ENCODE measurements at places on chromosomes 2 and 18.

DNA sequence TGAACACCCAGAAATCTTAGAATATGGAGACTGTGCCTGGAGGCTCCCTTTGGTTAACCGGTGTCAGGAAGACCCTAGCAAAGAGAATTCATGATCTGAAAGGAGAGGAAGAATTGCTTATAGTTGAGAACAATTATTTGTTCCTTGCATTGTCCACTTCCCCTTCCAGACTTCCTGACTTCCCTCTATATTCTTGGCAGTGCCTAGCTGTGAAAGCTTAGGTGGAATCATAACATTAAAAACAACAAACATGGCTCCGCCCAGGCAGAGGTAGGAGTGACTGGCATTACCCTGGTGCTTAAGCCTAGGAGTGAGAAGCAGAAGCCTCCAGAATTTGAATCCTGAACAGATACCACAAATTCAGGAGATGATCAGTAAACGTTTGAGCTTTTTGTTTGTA, 1.9 kb downstream of the TTL start:
- DNase-seq: no peak

DNA sequence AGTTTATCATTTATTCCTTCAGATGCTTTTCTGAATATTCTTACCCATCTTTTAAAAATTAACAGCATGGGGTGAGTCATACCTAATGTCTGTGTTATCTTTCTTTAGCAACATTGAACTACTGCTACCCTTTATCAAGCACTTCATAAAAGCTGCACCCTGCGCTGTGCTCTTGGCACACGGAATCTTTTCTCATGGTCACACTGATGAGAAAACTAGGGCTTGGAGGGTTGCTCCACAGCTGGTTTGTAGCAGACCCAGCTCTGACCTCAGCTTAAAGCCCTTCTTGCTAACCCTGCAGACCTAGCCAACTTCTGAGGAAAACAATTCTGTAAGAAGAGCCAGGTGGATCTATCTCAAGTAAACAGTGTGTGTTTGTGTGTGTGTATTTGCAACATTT, 106.3 kb downstream of the RNF144A start:
- DNase-seq: no peak

DNA sequence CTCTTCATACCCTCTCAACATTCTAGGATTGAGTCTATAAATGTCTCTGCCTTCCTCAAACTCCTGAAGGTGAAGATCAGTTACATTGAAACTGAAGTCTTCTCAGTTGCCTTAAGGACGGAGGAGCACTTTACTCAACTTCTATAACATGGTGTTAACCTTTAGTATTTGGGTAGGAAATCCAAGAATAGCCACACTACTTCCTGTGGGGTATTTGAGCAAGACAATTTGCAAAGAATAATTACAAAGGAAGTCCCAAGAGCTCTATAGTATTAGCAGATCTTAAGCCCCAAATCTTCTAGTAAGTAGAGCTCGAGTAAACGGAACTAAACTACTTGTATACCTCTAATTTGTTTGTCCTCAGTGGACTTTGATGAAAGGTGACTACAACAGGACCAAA, 80.9 kb downstream of the SP100 start:
- no peak for DNase-seq

- DNase-seq: no peak
These were observed 17.5 kb downstream of the GPR55 start for GRCh38 chr2:230907361-230908091.

DNA sequence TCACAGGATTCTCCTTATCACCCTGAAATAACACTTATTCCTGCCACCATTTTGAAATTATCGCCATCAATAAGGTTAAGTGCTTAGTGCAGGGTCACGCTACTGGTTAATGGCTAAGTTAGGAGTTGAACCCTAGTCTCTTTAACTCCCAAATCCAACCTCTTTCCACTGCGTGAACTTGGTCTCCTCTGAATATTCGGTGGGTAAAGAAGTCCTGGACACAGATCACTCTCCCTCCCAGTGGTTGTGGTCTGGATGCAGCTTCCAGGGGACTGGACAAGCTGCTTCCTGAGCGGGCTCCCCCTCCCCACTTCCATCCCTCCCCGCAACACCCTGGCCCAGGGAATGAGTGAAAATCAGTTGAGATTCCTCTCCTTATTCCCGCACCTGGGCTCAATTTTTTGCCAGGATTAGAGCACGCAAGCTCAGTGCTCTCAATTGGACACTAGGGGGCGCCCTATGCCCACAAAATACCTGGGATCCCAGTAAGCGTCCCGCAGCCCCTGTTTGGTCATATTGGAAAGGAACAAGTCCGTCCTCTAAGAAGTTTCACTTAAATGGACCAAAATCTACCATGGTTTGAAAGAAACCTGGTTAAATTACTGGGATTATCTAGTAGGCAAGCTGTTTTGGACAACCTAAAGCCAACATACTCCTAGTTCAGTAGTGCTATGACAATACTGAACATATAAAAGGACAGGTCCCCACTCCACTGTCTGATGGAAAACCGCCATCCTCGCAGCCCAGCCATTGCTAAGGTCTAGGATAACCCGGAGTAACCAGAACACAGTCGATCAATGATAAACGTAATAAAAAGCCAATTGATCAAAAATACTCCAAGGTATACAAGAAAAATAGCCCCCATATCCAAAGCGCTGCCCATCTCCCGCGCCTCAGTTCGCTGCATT, 40.4 kb downstream of the DHRS9 start:
- peak; percentile 61 for DNase-seq

DNA sequence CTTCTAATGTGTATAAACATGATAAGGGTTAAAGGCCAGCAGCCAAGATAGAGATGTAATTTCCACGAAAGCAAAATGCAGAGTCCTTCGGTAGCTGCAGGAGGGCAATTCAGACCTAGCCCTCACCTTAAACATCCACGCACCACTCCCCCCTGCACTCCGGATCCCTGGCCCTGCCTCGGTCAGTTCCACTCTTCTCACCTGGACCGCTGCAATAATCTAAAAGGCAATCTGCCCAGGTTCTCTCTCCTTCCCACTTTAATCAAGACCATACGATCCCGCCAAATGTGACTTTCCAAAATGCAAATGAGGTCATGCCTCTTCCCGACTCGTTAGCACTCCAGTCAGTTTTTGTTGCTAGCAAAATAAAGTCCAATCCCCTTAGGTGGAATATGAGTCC, 485.2 kb downstream of the EIPR1 start:
- DNase-seq: no peak

GRCh38 chr2:181682026-181682789, 1.9 kb upstream of the NEUROD1 start:
- DNase-seq: no peak

DNA sequence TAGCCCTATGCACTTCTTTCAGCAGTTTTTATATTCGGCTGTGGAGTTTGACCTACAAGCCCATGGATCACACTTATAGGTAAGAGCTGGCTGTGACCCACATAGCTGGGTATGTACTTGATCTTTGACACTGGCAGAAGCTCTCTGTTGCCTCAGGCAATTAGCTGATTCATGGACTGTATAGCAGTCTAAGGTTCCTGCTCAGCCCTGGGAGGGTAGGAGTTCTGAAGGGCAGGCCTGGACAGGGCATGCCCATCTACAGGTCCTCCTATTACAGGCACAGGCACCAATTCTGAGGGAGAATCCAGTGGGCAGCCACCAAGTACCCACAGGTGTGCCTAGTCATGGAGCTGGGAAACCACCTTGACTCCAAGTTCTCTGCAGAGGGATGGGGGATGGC, 301.8 kb upstream of the GALNT5 start:
- DNase-seq: no peak

- no peak for DNase-seq
These were observed 202.1 kb downstream of the SH3RF3 start for GRCh38 chr2:109331081-109331480.

DNA sequence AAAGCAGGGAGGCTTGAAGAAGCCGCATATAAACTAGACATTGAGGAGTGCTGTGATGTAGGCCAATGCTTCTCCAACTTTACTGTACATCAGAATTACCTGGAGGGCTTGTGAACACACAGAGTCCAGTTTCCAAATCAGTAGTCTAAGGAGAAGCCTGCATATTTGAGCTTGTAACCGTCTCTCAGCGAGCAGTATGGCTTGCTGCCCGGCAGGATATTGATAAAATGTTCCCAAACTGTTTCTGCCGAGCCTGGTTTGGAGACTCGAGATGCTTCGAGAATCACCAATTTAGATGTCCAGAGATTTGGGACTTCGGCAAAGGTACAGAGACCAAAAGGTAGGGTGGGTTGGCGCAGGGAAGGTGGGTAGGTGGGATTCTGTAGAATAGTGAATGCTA, 11.0 kb upstream of the RAB31 start:
- no peak for DNase-seq

GRCh38 chr2:64951306-64951953, 37.8 kb upstream of the SLC1A4 start:
- DNase-seq: no peak

- DNase-seq: no peak
These were observed 77.4 kb upstream of the GPC1 start for GRCh38 chr2:240358080-240358479.

GRCh38 chr2:144579556-144579955, 59.6 kb upstream of the ZEB2 start:
- no peak for DNase-seq

DNA sequence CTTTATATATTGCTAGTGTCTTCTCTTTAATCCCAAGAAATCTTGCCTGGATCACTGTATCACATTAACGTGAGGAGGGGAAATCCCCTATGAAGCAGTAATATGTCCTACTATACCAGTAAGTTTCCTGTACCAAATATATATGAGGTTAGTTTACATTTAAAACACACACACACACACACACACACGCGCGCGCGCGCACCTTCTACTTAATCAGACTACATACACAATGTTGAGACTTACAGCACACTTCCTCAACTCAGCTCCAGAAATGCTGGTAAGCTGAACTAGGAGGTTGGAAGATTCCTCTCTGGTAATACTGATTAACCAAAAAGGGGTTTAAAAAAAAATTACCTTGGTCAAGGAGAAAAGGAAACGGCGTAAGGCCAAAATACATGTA, 49.3 kb downstream of the USP34 start:
- DNase-seq: no peak

DNA sequence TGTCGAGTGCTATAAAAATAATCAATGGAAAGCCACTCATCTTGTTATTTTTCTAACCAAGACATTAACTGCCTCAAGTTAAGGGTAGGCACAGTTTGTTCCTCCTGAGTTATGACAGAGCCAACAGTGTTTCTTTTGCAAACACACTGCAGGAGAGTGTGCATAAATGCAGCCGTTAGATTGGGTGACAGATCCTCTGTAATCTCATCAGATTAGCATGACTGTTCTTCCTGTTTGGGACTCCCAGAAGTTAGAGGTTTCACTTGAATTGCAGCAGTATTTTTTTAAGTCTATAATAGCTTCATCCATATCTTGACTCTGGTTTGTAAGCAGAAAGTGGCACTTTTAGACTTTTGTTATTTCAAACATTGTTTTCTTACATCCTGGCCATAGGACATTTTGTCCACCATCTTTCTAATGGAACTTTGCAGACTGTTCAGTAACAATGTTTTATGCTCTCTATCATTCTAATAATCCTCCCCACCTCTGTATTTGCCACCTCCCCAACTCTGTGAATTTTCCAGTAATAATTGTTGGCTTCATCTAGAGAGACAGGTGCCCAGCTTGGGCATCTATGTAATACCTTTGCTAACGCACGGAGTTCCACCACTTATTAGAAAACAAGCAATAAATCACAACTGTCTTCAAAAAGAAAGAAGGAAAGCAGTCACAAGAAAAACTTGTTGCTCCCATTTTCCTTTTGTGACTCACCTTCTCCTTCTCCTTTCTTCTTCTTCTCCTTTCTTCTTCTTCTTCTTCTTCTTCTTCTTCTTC, 560.0 kb downstream of the ADCYAP1 start:
- no peak for DNase-seq

DNA sequence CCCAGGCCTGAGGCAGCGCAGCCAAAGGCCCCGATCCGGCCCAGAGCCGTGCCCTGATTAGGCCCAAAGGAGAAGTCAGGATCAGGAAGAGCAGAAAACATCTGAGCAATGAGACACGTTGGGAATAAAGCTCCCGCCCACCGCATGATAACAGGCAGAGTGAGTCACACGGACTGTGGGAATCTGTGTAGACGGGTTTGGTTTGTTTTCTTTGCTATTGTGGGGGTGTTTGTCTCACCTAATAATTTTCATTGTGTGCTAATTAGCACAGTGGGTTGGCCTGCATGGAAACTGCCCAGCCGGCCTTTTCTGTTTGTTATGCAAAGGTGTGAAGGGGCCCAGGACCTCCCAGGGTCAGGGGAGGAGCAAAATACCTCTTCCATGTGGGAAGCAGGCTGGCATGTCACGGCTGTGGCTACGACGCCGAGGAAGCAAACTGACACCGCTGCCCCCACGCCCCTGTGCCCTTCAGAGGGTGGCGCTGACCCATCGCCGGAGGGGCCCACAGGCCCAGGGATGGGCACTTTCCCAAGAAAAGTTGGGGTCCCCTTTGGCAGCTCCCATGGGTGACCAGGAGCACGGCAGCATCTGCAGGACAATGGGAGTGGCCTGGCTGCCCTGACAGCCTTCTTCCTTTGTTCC, 68.4 kb upstream of the CTDP1 start:
- no peak for DNase-seq

DNA sequence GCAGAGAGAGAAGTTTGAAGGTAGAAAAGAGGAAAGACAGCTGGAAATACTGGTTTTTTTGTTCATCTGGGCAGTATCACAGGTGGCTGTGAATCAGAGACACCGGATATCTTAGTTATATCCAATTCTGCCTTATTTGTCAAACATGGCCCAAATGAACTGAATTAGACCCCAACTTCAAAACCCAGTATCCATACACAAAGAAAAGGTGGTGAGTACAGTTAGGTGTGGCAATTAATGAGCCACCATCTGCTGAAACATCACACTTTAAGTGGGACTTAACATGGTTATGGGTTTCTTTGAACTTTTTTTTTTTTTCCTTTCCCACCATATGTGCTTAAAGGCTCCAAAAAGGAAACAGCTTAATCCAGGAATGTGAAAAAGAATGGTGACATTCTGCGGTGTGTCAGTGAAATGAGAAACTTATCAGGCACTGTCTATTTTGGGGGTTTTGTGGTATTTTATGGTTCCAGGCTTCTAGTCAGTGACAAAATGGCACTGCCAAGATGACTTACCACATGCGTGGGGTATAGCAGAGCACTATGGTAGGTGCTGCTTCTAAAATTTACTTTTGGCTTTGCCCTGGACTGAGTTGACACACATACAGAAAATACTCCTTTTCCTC, 5.0 kb upstream of the TMEM178A start:
- no peak for DNase-seq

- no peak for DNase-seq
These were observed 99.6 kb upstream of the RIOK3 start for GRCh38 chr18:23353459-23353858.

GRCh38 chr2:84807063-84807485, 73.8 kb downstream of the TRABD2A start:
- no peak for DNase-seq
